WTC11 (cell line): ENCODE measurements at places on chromosomes 12 and 14. TPM values are rescaled to one million over a fixed set of nuclear protein-coding genes. Genes with fewer than 3 reads are reported as not detected.

GRCh38 chr12:127107744-127108143 lies 1159.2 kb upstream of the TMEM132C start:
- DNase-seq, result no peak

DNA sequence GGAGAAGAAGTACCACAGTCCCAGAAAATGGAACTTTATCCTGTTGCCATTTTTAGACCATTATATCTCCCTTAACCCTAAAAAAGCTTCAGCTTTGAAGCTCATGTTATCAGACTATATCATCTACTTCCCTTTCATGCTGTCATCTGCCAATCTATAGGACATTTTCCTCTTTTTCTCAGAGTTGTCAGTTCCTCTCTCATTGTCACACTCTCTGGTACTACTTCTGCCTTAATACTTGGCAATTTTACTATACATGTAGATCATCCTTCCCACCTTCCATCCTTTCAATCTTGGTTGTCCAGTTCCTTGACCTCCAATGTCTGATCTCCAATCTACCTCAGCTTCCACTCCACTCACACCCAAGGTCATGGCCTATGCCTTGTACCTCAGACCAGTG lies 57.4 kb downstream of the SLC15A5 start:
- no peak for DNase-seq

COA8 gene
- total RNA-seq, result 34.7 to 36.7 TPM (median 36.4 TPM) in 3 replicates

DNA sequence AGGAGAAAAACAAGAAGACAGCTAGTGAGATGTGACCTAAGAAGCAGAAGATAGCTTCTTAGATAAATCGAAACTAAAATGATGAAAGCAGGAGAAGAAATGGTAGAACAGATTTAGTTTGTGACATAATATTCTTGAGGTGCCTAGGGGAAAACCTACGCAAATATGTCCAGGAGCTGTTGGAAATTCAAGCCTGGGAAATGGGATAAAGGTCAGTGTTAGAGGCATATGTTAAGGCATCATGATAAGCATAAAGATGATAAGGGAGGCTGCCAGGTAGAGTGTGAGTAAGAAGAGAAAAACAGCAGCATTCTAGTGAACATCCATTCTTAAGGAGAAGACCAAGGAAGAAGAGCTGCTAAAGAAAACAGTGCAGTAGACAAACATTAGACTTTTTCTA lies 109.6 kb upstream of the LGR5 start:
- no peak for DNase-seq

DNA sequence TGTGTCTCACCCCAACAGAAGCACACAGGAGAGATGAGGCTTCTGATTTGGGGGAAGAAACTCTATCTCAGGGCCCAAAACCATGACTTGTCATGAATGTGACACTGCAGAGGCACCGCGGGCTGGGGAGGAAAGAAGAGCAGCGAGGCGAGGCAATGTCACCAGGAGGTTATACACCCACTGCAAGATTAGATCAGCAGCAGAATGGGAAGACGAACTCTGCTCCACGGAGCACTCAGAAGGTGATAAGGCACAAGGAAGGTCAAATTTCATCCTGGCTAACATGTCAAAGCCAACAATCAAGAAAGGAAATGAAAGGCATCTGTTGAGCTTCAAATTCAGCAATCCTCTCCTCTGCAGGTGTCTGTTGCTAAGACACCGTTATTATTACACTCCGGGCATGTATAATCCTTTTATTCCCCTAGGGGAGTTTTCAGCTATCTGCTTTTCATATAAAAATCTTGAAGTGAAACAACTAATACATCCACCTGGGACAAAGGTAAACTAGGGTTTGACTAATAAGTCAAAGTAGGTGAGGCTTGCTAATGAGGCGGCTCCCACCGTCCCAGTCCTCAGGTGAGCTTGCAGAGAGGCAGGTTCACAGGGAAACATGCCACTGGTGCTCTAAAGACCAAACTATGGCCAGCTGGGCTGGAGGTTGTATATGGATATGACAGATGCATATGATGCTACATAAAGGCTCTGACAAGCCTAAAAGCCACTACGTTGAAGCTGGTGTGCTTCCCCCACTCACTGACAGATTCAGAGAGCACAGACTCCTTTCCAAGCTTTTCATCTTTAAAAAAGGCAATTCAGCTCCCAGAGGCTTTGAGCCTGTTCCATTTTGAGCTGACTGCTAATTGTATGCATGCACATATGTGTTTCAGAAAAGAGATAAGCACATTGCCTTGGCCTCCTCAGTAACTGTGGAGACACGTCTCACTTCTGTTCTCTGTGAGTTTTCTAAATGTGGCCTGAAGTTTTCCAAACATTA lies 221.2 kb downstream of the NELL2 start:
- DNase-seq, result no peak

- no peak for DNase-seq
Measured at GRCh38 chr12:62805517-62805916, 129.4 kb downstream of the PPM1H start.

GRCh38 chr12:26855337-26855736 lies 22.3 kb upstream of the ITPR2 start:
- no peak for DNase-seq

DNA sequence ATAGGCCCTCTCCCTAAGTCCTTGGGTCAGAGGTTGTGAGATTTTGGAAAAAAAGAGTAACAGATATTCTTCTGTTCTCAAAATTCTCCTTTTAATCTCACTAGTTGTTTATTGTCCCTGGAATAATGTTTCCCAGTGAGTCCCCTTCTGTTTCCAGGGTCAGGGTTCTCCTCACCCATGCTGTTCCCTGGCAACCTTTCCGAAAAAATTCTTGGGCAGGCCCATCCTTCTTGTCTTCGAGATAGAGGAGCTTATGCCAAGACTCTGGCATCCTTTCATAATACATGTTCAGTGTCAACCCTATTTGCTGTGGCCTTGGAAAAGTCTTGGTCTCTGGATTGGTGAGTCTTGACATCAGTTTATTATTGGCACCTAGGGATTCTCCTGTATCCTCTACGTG lies 212.4 kb upstream of the FAR2 start:
- no peak for DNase-seq

- no peak for DNase-seq
Measured at GRCh38 chr12:102388469-102388868, 91.9 kb downstream of the IGF1 start.

DNA sequence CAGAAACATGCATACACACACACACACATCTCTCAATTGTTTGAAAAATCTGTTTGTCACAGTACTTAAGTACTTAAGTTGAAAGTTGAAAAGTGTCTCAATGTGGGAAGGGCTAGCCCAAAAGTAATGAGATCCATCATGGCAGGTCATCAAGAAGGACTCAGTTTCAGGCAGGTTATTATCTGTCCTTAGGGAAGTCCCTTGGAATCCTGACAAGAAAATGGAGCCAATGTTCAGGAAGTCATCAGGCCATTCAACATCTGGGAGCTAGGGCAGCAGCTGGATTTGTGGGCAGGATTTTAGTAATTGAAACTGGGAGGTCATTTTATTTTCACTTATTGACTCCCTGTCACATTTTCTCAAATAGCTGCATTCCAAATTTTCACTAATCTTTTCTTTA lies 56.0 kb downstream of the MSRB3 start:
- no peak for DNase-seq

DNA sequence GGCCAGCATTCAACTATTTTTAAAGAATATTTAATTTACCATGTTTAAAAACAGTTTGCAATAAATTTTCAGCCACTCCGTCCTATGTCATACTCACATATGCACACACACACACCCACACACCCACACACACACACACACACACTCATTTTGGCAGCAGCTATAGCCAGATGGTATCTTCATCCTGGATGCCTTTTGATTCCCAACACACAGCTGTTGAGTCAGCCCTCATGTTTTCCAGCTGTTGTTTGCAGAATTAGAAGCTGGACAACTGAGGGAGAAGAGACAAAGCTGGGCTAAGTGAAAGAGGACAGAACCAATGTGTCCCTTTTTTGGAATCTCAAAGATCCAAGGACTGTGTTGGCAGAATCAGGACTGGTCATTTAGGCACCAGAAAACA lies 80.0 kb upstream of the EGLN3 start:
- DNase-seq, result no peak

C14orf180 gene
- total RNA-seq, result not detected in 3 replicates

- no peak for DNase-seq
Measured at GRCh38 chr14:35121026-35121886, 534 bp downstream of the PPP2R3C start.

PAPLN gene
- 9.3 to 16.3 TPM (median 14.8 TPM) in 3 replicates for total RNA-seq

GRCh38 chr12:128298091-128298748 lies 31.2 kb downstream of the TMEM132C start:
- no peak for DNase-seq

LUM gene
- 0.28 to 0.73 TPM (median 0.64 TPM) in 3 replicates for total RNA-seq

GRCh38 chr12:112762753-112763152 lies 28.8 kb upstream of the RPH3A start:
- no peak for DNase-seq

DNA sequence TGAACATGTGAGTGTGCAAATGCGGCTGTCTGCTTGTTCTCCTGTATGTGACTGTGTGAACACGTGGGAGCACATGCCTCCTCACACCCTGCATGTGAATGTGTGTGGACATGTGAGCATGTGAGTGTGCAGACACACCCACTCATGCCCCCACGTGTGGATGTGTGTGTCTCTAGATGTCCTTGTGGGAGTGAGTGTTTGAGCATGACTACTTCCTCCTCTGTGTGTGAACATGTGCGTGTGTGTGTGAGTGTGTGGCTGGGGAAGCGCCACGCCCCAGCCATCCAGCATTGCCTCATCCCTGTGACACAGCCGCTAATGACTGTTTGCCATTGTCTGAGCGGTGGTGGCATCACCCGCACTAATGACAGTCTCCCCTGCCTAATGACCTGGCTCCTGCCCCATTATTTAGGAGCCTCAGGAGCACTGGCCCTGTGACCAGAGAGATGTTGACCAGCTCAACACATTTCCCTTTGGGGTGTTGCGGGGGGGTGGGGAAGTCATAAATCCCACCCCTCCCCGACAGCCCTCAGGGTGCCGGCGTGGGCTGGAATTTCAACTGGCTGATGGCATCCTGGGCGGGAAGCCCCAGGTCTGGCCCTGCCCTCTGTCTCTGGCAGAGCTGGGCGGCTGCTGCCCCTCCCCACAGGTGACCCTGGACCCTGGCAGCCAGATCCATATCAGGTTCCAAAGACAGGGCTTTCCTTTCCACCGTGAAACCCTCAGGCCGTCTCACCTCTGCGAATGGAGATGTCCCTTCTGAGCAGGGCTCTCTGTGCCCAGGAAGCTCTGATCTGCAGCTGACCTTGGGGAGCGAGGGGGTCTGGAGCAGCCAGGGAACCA lies 11.5 kb upstream of the KRT80 start:
- DNase-seq, result peak; percentile 9

DNA sequence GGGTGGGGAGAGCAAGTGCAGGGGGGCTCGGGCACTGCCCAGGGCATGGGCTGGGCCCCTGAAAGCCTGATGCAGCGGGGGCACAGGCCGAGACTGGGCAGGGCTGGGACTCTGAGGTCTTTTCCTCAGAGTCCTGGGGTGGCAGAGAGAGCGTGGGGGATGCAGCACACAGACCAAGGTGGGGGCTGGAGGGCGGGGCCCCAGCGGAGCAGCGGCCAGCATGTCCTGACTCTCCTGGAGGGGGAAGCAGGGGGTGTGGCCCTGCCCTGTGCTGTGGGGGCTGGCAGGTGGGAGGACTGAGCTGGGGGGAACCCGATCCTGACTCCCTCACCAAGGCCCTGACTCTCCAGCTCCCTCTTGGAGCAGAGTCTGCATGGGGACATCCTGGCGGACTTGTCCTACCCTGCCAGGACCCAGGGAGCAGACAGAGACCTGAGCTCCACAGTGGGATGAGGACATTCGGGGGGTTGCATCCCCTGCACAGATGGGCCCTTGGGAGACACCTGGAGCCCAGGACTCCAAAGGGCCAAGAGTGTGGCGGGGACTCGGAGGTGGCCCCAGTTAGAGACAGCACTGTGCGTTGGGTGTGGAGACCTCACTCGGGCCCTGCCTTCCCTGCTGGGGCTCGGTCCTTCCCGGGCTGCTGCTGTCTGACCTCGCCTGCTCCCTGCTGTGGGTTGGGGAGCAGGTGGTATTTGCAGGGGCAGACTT lies 326.1 kb downstream of the TMEM121 start:
- DNase-seq, result no peak

PITPNM2 gene
- 4.8 to 8.2 TPM (median 7.4 TPM) in 3 replicates for total RNA-seq

- no peak for DNase-seq
Measured at GRCh38 chr14:56569174-56569573, 10.4 kb upstream of the TMEM260 start.

ADGRD1 gene
- total RNA-seq, result 0.77 to 0.87 TPM (median 0.80 TPM) in 3 replicates

GRCh38 chr14:49950275-49951228 lies 57.7 kb downstream of the ARF6 start:
- no peak for DNase-seq

DNA sequence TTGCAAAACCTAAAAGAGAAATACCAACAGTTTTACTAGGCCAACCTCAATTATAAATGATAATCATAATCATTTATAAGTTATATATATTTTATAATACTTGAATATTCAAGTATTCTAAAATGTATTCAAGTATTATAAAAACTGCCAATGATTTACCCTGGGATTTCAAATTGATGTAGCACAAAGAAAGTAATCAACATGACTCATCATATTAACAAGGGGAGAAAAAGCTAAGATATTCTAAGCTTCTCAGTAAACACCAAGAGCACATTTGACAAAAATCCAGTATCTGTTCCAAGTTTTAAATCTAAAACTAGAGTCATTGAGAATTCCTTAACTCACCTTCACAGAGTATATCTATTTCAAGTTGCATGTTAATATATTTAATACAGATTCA lies 56.1 kb downstream of the CAPZA3 start:
- DNase-seq, result no peak

GRCh38 chr12:51592034-51592705 lies 1.1 kb downstream of the SCN8A start:
- peak; percentile 26 for DNase-seq

- DNase-seq, result no peak
Measured at GRCh38 chr14:32998433-32998832, 59.8 kb downstream of the NPAS3 start.

IAPP gene
- total RNA-seq, result not detected in 3 replicates

GRCh38 chr14:22105006-22105623 lies 431.5 kb upstream of the OR4E1 start:
- no peak for DNase-seq

GRCh38 chr14:91241863-91242262 lies 2.6 kb downstream of the GPR68 start:
- no peak for DNase-seq
